SK-N-DZ (cell line): ENCODE measurements at places on chromosomes 13 and 19.
A peak's percentile ranks its signal among the peaks of the same experiment; 100 is the strongest.

- no peak for DNase-seq
These were observed 5.1 kb downstream of the TMEM86B start for GRCh38 chr19:55223291-55224037.

- DNase-seq = no peak
These were observed 9.6 kb upstream of the BBC3 start for GRCh38 chr19:47240556-47240955.

GRCh38 chr13:66659286-66659685, 570.9 kb downstream of the PCDH9 start:
- DNase-seq = no peak

GRCh38 chr19:4375164-4376027, 25.0 kb downstream of the SH3GL1 start:
- DNase-seq = peak; percentile 72

DNA sequence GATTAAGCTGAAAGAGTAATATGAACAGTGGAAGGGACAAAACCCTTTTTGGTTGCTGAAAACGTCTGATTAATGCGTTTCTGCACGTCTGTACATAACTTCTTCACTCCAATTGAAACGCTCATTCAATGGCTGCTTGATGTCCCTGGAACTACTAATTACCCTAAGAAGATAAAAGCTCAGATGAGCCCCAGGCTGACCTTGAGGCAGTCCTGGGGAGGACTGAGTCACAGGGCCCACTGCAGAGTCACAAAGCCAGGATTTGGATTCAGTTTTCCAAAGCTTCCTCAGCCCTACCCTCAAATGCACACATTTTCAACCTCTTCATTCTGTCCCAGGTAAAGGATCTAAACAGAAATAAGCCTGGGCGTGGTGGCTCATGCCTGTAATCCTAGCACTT, 75.0 kb upstream of the FLT1 start:
- no peak for DNase-seq

DNA sequence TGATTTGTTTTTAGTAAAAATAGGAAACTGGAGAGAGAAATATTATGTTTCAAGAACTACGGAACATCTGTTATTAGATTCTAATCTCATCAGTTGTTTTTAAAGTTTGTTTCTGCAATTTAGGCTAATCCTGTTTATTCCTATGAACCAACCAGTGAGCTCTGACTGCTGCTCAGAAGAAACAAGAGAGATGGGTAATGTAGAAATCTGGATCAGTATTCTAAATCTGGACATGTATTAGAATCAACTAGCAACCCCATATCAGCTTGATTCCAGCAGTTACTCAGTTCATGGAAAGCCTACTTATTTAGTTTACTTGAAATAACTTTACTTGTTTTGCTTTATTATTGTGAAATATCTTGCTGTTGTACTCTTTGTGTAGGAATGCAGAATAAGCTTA, 115.2 kb downstream of the TNFRSF19 start:
- DNase-seq = no peak

DNA sequence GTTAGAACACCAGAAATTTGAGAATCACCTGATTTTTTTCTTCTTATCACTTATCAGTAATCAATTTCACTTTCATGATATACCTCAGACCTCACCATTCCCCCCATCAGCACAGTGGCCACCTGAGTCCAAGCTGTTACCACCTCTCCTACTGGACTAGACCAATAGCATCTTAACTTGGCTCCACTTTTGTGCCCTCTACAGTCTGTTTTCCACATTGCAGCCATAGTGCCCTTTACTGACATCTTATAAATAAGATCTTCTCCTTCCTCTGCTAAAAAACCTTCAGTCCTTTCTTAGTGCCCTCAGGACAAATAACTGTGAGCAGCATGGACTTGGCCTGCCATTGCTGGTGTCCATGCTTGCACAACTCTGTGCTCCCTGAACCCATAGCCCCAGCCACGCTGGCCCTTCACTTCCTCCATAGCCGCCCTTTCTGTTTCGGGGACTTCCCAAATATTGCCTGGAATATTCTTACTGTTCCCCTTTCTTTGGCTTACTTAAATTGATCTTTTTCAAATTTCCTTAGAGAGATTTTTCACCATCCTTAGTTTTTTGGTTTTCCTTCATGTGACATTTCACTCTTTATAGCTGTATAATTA, 380.8 kb downstream of the LMO7 start:
- peak; percentile 40 for DNase-seq

- no peak for DNase-seq
These were observed 610 bp downstream of the ZSCAN1 start for GRCh38 chr19:58034477-58034793.
